ENCODE measurements at places on chromosomes 3 and 15.

DNA sequence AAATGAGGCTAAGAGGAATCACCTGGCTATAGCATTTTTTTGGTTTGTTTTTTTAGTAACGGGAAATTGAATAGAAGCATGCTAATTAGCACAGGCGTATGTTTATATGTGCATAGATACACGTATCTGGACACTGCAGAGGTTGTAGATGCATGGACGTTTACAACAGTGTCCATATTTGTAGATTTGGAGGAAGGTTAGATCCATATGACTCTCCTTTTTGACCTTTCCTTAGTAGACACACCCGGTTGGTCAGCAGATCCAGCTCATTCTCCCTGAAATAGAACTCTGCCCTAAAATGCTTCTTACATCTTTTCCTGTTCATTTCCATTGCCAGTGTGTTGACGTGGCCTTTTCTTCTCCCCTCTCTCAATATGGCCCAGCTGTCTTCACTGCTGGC, 60.1 kb downstream of the SLCO3A1 start:
- DNase-seq = no peak

- DNase-seq = no peak
Observed at GRCh38 chr15:37217567-37217966, 117.2 kb upstream of the MEIS2 start.

DNA sequence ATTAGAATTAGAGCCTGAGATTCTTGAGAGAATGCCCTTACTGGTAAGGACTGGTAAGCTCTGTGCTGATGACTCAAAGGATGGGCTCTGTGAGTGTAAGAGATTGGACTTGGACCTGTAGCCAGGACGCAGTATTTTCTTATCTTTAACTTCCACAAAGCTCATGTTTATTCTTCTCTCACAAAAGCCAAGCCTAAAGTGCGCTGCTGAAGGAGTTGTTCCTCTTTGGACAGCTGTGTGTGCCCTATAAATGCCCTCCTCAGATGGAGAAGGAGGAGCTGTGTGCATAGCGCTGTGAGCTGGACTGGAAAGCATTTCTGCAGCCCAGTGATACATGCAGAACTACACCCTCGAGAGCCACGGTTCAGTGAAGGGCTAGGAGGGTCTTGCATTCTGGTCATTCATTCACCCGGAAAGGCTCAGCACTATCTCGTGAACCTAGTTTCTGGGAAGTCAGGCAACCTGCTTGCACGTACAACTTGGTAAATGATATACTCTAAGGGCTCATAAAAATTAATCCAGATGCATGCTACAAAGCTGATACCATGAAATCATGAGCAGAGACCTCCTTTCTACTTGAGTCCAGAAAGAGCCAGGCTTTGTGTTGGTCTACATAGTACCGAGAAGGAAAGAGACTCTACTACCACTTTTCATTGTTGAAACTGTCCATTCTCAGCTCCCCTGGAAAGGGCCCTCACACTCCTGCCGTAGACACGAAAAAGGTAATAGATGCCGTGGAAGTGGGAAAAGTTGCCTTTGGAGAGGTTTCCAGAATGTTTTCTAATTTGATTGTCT, 103.0 kb upstream of the TBL1XR1 start:
- DNase-seq = peak; percentile 78

DNA sequence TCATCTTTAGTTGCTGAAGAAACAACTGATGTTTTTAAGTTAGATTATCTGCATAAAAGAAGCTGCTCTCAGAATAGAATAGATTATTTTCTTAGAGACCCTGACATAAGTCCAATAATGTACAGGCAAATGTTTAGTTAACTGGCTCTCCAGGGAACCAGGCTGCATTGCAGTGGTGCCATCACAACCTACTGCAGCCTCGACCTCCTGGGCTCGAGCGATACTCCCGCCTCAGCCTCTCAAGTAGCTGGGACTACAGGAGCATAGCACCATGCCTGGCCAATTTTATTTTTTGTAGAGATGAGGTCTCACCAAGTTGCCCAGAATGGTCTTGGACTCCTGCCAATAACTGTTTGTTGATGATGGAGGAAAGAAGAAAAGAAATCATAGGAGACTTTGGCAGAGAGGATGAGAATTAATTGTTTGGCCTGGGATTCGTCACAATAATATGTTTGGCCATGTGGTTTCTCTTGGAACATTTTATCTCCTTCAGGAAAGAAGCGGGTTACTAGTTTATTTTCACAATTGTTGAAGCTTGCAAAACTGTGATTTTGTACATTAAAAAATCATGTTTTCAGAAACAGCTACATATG, 429.2 kb downstream of the CADM2 start:
- DNase-seq = no peak

DNA sequence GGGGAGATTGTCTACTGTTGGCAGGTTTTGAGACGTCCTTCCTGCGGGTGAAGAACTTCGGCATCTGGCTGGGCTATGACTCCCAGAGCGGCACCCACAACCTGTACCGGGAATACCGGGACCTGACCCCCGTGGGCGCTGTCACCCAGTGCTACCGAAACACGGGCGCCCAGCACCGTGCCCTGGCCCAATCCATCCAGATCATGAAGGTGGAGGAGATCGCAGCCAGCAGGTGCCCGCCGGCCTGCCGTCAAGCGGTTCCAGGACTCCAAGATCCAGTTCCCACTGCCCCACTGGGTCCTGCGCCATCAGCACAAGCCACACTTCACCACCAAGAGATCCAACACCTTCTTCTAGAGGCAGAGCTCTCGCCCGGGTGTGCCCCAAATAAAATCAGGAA, 194.9 kb upstream of the EPHA6 start:
- DNase-seq = no peak
